T-cell (primary cell): ENCODE measurements at places on chromosomes 6 and 20.
A peak's percentile ranks its signal among the peaks of the same experiment; 100 is the strongest.

- DNase-seq, result no peak
These were observed 484.9 kb downstream of the LMBRD1 start for GRCh38 chr6:69311888-69312287.

- no peak for DNase-seq
These were observed 13.7 kb upstream of the CDC5L start for GRCh38 chr6:44373787-44374186.

- DNase-seq, result no peak
These were observed 715.2 kb upstream of the MANEA start for GRCh38 chr6:94862112-94862511.

DNA sequence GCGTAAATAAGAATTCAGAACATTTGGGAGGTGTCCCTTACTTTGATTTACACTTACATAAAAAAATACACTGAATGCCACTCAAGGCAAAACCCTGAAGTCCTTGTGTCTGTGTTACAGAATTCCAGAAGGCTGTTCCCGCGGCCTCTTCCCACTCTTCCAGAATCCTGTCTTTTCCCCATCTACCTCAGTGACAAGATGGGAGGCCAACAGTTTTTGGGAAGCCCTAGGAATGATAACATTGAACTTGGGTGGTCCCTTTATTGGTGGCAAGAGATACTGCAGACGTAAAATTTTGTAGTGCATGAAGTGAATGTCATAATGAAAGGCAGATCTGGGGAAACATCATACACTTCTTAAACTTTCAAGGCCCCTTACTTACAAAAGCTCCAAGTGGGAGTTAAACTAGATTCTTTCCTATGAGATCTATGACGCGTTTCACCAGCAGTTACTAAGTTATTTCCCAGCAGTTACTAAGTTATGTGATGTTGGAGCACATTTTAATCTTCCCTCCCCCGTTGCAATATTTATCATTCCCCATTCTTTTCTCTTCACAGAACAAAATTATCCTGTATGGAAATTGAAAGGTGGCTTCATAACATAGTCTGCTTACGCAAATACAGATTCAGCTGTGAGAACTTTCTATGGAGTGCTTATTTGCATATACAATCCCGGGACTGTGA lies 79.5 kb downstream of the BCAS1 start:
- DNase-seq, result no peak

DNA sequence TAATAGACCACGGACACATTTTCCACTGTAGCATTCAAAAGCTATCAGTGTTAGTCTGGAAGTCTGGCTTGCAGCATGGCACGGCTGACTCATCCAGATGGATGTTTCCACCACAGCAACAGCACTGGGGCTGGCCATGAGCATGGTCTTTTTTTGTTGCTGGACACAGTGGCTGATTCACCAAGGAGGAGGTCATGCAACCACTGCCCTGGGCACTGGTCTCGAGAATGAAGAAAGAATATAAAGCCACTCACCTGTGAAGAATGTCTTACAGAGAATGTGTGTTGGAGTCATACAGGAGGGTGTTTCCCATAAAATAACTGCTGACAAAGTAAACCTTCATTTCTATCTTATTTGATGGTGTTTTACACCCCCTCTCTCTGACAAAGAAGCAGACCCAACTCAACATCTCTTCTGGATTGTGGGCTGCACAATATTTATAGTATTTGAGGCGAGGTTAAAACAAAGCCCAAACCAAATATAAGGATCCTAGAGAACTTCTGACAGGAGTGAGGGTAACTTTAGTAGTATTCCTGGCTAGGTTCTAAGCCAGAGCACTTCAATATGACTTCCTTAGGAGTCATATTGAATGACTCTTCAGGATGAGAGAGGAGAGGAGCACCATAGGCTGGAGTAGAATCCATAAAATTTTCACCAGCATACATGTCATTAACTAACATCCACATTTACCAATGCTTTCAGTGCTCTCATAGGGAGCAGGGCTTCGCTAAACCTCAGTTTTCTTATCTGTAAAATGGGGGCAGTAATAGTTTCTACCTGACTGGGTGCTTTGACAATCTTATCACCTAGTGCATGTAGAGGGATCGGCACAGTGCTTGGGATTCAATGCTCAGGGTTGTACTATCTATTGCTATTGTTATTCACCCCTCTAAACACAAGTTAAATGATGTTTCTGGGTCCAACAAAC lies 121.4 kb downstream of the KIF13A start:
- no peak for DNase-seq

DNA sequence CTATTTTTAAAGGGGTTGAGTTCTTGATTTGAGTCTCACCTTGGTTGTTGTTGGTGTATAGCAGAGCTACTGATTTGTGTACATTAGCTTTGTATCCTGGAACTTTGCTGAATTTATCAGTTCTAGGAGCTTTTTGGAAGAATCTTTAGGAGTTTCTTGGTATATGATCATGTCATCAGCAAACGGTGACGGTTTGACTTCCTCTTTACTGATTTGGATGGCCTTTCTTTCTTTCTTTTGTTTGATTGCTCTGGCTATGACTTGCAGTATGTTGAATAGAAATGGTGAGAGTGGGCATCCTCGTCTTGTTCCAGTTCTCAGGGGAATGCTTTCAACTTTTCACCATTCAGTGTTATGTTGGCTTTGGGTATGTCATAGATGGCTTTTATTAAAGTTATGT lies 64.0 kb downstream of the CDYL start:
- DNase-seq, result no peak

DNA sequence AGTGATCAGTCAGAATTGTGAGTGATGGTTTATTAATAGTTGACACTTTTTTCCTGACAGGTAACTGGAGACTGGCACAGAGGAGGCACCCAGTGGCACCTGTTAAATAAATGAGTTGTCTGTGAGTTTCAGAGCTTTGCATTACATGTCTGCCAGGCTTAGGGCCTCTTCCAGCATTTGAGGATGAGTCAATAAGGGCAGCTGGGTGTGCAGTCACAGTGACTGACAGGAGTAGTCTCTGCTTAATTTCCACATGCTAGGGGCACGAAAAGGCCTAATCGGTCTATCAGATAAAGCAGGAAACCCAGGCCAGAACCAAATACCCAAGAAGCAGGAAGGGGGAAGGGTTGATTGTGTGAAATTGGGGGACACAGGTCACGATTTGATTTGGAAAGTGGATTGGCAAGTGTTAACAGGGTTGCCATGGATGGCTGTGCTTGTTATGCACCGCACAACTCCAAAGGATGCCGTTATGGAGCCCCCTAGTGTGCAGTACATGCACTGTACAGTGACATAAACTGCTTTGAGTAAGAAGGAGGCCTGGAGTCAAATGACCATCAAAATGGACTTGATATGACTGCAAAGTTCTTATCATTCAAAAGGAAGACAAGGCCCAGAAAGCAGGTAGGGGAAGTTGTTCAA lies 111.9 kb upstream of the GGTLC1 start:
- DNase-seq, result peak; percentile 34

- no peak for DNase-seq
These were observed 62.1 kb upstream of the PHACTR1 start for GRCh38 chr6:12654514-12654913.

DNA sequence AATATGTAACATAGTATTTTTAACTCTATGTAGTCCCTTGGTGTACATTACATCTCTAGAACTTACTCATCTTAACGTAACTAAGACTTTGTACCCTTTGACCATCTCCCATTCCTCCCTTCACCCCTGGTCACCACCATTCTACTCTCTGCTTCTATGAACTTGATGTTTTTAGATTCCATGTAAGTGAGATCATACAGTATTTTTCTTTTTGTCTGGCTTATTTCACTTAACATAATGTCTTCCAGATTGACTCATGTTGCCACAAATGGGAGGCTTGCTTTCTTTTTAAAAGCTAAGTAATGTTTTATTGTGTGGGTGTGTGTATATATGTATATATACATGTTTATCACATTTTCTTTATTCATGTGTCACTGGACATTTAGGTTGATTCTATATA lies 55.8 kb downstream of the TMEM200A start:
- DNase-seq, result no peak

DNA sequence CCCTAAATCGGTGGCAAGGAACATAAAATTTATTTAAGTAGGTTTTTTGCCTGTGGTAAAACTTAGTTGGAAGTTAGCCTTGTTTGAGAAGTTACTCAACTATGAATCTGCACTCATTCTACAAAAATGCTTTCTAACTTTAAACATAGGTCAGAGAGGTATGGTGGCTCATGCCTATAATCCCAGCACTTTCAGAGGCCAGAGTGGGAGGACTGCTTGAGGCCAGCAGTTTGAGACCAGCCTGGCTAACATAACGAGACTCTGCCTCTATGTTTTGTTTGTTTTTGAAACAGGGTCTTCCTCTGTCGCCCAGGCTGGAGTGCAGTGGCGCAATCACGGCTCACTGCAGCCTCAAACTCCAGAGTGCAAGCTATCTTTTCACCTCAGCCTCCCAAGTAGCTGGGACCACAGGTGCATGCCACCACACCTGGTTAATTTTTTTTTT lies 16.2 kb downstream of the USP49 start:
- DNase-seq, result no peak

DNA sequence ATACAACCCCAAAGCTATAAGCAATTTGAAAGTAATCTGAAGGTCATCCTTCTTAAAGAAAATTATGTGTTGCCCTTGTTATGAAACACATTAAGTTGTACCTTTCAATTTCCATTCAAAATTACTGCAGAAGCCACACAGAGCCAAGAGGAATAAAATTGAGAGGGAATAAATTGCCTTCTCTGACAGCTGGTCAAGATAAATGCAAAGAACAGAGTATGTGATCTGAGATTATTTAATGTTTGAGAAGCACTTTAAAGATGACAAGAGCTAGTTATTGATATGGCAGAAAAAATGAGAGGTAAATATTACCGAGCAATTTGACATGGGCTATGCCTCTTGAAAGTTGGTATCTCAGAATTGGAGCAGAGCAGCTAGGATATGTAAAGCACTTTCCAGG lies 61.6 kb downstream of the TRDN start:
- no peak for DNase-seq

GRCh38 chr6:37727996-37728395 lies 30.3 kb upstream of the MDGA1 start:
- DNase-seq, result no peak

GRCh38 chr6:37530297-37530696 lies 30.6 kb upstream of the CCDC167 start:
- DNase-seq, result no peak

DNA sequence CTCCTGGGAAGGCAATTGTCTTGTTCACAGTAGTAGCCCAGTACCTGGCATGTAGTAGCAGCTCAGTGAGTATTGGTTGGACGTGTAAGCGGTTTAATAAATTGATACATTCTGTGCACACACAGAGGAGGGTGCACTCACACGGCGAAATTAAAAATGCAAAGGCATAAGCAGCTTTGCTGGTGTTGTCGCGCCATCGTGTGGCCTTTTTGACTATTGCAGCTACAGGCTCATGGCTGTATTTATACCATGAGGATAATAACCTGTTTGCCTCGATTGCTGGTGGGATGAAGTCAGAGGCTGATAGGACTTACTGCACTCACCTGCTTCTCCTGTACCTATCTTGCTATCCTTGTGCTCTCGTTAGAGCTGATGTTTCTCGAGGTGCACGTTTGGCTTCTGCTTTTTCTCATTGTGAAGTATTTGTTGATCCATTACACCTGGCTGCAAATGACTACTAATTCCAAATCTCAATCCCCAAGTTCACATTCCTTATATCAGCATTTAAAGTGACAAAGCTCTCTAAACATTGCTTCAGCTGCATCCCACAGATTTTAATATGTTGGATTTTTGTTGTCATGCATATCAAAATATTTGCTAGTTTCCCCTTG lies 61.5 kb downstream of the TBXT start:
- peak; percentile 30 for DNase-seq

- no peak for DNase-seq
These were observed 63.6 kb upstream of the ZNF217 start for GRCh38 chr20:53657279-53657678.

- DNase-seq, result no peak
These were observed 425.1 kb downstream of the UTRN start for GRCh38 chr6:144710207-144710606.

DNA sequence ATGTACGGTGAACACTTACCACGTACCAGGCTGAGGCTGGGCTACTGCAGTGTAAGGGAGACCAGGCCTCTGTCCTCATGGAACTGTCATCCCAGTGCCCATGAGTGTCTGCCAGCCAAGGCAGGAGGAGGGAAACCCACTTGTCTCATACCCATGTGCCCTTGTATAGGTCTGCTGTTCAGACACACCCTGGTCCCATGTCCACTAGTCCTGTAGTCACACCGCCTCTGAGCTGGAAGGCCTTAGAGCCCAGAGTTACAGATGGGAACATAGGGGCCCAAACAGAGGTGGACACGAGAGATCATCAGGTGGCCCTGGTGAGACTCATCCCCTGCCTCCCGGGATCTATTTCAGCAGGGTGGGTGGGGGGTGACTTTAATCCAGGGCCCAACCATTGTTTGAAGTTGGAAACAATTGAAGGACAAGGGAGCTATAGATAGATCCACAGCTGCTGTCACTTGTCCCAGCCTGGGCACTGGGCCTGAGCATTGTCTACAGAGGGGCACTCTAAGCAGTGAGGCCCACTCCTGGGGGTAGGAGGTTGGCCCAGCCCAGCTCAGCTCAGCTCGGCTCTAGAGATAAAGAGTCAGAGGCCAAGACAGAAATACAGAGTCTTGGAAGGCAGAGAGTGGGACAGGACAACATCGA lies 14.6 kb downstream of the MYH7B start:
- no peak for DNase-seq

GRCh38 chr20:46215913-46216707 lies 92.2 kb downstream of the CDH22 start:
- DNase-seq, result no peak

DNA sequence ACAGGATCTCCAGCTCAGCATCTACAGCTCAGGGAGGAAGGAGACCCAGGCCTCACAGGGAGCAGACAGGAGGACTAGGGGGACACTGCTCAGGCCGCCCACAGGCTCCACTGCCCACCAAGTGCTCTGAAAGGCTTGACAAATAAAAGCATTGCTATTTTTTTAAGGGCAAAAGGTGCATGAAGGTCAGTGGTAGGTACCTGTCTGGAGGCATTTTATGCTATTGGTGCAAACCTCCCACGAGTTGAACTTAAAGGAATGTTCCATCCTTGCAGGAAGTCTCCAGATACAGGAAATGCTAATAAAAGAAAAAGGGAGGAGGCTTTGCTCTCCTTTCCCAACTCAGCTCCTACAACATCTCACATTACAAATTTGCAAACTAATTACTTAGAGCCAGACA lies 228.1 kb downstream of the FOXC1 start:
- DNase-seq, result no peak

GRCh38 chr6:100281471-100281901 lies 183.2 kb downstream of the SIM1 start:
- no peak for DNase-seq
